ENCODE measurements at places on chromosomes 12 and 14.

DNA sequence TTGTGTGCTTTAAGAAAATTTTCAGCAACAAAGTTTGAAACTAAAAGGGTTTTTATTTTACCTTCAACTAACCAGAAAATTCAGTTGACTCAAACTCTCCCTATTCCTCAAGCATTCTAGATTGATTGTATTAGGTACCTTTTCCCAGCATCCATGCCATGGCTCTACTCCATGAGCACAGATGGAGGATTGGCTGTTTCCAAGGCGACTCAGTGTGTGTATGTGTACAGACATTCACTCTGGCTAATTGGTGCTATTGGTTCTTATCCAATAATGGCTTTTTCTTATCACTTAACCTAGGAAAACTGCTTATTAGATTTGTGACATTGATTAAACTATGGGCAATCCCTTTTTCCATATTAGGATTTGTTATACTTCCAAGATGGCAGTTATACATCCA, 202.6 kb downstream of the ANO6 start:
- no peak for DNase-seq

GRCh38 chr12:126316411-126316810, 1251.2 kb downstream of the AACS start:
- no peak for DNase-seq

- no peak for DNase-seq
Observed at GRCh38 chr14:25800841-25801240, 750.9 kb upstream of the STXBP6 start.

- no peak for DNase-seq
Observed at GRCh38 chr14:85601690-85602089, 71.7 kb downstream of the FLRT2 start.

DNA sequence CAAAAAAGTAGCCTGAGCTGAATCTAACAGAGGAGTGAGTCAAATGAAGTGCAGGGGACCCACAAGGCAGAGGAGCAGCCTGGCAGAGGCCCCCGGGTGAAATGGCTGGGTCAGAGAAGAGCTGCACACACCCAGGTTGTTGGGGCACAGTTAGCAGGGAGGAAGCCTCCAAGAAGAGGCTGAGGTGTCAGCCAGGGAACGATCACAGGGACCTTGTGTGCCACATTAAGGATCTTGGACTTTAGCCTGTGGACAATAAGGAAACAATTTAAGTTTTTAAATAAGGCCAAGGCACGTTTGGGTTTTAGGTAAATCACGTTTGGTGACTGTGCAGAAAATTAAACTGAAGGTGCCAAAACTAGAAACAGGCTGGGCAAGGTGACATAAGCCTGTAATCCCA, 35.1 kb downstream of the OR10P1 start:
- DNase-seq: no peak

DNA sequence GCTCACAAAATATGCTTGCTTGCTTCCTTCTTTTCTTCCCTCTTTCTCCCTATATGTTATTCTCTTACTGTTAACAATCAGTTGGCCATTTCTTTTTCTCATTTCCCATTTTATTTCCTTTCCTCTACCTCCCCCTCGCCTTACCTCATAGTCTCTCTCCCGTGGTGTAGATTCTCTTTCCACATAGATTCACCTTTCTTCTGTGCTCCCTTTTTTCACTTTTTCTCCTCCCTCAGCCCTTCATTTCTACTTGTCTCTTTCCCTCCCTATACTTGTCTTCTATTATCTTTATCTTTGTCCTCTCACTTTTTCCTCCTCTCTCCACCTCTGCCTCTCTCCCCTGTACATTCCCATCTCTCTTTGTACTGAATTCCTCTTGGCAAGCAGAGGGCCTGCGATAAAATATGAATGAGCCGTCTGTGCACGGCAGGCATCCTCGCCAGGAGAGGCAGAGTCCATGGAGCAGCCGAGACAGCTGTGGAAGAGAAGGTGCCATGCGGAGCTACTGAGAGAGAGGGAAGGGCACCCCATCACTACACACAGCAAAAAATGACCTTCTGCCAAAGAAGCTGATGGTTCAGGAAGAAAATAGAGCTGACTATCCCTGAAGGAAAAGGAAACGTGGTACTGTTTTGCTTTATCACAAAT, 12.1 kb downstream of the C14orf93 start:
- DNase-seq: no peak

DNA sequence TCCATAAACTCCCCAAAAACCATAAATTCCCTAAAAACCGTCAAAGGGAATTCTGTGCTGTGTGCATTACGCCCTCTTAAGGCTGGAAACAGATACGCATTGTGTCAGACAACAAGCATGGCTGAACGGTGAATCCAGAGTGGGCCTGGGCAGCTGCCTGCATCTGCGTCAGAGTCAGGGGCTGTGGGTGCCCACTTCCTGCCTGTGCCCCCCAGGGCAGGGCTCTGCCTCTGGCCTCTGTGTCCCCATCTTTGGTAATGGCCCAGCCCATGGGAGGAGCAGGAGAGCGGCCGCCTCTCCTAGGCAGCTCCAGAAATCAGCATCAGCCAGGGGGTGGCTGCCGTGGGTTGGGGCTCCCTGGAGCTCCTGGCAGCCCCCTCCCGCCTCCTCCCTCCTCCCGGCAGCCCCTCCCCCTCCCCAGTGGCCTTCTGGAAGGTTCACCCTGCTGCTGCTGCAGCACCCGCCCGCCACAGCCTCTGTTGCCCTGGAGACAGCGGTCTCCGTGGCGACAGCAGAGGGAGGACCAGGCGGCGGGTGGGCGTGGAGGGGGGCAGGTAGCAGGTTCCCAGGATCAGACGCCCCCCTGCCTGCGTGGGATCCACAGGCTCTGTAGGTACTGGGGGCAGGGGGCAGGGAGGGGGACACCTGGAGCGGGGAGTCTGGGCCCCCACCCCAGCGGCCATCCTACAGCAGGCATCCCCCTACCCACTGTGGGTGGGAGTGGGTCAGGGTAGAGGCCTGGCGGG, 5.9 kb downstream of the MMP17 start:
- DNase-seq: no peak

GRCh38 chr12:100154474-100155247, 12.0 kb upstream of the BLTP3B start:
- peak; percentile 26 for DNase-seq

DNA sequence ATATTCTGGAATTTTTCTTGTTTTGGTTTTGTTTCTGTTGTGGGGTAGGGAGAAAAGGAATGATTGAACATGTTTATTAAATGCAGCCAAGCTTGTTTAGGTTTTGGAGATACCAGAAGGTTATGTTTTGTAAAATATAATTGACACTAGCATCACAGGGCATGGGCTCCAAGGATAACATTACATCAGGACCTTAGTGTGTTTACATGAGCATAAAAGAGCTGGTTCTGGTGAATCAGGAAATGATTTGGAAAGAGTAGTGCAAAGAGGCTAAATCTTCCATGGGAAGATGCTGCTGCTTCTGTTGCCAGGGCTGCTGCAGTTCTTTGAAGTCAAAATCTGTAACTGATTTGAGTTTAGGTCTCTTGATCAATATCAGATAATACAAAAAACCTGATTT, 118.7 kb downstream of the ETNK1 start:
- DNase-seq: no peak

DNA sequence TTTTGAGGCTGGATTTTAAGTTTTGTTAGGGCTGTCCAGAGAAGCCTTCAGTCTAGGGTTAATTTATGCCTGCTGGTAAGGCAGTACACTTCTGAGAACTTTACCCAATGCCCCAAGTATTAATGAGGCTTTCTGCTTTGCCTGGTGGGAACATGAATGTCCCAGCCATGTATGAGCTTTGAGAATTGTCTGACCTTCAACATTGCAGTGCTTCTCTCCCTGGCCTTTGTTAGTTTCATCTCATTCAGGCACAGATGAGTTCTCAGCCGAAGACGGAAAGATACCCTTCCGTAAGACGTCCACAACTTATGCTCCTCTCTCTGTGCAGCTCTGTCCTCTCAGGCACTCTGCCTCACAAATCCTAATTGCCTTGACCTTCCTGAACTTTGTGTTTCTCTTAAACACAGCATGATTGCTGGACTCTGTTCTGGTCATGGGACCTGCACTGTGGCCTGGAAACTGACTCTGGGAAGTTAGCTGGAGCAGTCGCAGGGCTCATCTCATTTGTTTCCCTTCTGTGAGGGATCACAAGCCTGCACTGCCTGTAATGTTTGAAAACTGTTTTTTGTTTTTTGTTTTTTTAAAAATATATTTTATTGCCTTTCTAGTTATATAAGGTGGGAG, 15.7 kb downstream of the CHPT1 start:
- no peak for DNase-seq

DNA sequence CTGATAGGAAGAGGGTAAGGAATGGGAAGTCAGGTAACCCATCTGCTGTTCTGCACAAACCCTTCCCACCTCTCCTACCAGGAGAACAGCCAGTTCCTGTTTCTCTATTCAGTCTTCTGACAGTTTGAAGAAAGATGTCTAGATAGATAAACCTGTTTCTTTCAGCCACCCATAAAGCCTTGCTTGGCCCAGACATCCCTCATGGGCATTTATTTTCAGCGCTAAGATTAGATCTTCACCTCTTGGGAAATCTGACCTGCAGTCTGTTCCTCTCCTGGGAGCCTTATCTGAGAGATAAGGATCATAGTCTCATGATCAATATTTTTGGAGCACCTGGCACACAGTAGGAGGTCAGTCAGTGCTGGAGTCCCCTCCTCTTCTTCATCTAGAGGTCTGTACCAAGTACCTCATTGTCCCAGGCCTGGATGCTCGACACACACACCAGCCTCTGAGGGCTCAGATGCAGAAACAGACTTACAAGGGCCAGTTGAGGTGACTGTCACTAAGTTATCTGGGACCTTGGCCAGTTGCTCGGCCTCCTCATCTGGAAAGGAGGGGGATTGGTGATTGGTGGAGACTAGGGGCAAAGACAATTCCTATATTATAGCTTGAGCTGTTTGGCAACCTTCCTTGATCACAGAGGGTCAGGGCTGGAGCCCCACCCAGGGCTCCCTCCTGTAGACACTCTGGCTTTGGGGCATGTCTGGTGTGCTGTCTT, 18.2 kb downstream of the ACVRL1 start:
- no peak for DNase-seq

DNA sequence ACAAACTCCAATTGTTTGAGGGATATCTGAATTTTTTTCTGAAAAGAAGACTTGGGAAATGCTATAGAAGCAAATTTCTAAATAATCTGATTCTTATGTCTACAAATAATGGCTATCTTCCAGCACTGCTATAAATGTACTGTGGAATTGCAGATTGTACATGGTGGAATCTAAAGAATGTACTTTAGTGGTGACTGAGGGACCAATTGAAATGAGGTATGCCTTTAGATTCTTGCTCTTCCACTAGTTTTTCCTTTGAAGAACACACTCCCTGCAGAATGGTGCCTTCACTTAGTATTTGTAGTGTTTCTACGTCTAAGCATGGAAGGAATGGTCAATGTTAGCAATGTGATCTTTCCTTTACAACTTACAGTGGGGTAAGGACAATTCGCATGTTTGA, 11.7 kb upstream of the PRB4 start:
- DNase-seq: no peak

- peak; percentile 40 for DNase-seq
Observed at GRCh38 chr12:124392271-124392666, 97.4 kb downstream of the RFLNA start.

GRCh38 chr14:37948266-37948665, 259.4 kb upstream of the SSTR1 start:
- DNase-seq: no peak

DNA sequence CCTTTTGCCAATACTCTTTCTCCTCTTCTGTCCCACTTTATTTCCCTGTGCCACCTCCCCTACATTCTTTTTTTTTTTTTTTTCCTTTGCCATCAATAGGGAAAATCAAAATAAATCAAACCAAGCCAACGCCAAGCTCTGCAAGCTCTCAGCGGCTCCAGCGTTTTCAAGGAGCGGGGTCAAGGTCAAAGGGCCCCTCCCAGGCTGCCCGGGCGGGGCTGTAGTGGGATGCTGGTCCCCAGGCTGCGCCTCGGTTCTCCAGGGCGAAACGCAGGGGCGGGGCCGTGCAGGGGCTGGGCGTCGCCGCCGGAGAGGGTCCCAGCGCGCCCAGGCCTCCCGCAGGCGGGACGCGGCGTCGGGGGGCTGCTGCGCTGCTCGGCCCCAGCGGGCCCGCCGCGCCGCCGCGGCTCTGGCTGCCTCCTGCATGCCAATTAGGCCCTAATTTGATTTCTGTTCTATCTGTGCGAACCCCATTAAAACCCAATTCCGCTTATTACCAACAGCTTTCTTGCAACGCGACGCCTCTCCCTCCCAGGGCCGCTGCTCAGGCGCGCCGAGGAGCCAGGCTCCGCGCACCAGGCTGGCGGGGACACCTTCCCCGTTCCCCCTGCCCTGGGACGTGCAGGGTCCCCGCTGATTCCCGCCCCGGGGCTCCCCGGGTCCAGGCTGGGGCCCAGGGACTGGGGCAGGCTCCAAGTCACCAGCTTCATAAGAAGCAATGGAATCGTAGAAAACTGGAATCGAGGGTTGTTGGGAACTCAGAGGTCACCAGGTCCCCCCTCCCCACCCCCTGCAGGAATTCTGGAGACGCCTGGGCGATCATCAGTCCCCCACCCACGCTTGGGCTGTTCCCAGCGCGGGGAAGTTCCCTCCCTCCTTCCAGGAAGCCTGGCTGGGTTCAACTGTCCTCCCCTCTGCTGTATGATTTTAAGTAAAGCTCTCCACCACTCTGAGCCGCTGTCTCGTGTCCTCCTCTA, 50.7 kb upstream of the MAP1LC3B2 start:
- no peak for DNase-seq

DNA sequence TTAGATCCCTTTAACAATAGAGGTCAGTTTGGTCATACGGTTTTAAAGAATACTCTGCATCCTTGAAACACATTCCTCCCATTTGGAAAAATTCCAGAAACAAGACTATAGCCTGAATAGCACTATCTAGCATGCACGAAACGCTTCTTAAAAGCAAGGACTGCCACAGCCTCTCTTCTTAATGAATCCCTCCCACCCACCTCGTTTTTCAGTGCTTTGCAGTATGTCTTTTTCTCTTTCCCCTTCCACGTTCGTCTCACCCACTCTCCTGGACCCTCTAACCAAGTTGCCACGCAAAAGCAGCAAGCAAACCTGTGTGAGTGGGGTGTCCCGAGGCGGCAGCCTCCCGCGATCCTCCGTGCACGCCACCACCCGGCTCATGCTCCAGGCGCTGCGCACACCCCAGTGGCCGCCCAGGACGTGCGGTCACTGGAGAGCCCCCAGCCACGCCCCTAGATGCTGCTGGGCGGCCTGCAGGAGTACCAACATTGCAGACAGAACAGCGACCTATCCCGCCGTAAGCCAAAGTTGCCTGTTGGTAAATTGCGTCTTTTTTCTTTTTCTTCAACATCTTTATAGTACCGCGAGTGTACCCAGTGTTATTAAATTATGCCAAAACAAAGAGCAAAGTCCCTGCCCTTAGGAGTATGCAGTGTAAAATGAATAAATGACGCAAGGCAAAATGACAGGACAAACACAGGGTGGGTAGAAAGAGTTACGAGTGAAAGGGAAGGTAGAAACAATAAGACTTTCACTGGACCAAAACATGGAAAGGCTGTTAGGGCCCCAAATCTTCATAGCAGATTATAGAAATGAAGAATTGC, at the start of gene SLC38A4:
SLC38A4 (minus strand) TSS at position 407 of the 824 bp plus-strand sequence. CDS start 32,926 bp downstream, outside the sequence.
- DNase-seq: no peak

DNA sequence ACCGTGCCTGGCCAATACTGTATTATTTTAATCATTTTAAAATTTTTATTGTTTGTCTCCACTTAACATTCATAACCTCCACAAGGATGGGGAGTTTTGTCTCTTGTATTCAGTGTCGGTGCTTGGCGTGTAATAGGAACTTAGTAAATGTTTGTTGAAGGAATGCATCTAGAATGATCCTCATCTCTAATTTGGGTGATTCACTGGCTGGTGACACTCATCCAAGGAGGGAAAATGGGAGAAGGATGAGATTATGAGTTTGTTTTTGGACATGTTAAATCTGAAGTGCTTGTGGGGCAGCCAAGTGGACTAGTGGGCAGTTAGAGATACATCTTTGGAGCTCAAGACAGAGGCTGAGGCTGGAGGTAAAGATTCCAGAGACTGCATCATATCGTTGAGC, 5.1 kb downstream of the KLC1 start:
- DNase-seq: no peak

GRCh38 chr14:43001731-43002130, 1395.1 kb downstream of the LRFN5 start:
- no peak for DNase-seq

Data from NCI-H2081 (cell line).